GM23338 (cell line): ENCODE measurements at places on chromosomes 7 and 10. TPM values are rescaled to one million over a fixed set of nuclear protein-coding genes. Genes with fewer than 3 reads are reported as not detected.

The MEST gene
- 229 and 230 TPM in 2 replicates for total RNA-seq

The AKR1B15 gene
- total RNA-seq: 0.08 TPM in 1 of 2 replicates, not detected in the other

DNA sequence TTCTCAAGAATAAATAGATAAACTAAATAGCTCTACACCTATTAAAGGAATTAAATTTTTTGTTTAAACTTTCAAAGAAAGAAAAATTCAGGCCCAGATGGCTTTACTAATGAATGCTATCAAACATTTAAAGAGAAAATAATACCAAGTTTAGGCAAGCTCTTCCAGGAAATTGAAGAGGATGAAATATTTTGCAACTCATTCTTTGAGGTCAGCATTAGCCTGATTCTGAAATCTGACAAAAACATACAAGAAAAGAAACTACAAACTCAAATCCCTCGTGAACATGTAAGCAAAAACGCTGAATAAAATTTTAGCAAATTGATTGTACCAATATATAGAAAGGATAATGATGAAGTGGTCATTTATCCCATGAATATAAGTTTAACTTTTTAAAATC, 93.4 kb downstream of the RTKN2 start:
- no peak for DNase-seq
- H3K27ac ChIP-seq: no peak overlapping the region

DNA sequence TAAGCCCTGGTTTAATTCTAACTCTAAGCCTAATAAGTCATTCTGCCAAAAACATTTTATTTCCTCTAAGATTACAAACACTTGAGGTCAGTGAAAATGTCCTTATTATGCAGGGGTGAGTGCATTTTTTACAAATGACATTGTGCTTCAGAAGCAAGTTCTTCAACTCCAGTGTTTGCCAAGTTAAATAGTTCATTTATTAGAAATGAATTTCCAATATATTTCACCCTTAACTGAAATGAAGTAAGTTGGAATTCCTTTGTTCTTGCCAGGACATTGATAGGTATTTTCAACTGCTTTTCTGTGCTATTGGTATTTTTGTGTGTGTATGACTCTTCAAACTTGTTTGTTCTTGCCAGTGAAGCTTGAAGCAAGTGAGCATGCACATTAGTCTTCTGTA, 89.5 kb upstream of the CCDC6 start:
- H3K36me3 ChIP-seq: no peaks in the 10 kb centered on the region
- H3K27me3 ChIP-seq: no peaks in the 10 kb centered on the region
- H3K27ac ChIP-seq: no peak overlapping the region

- no peak overlapping the region for H3K4me3 ChIP-seq
- no peak for DNase-seq
- H3K4me1 ChIP-seq: no peaks in the 10 kb centered on the region
- H3K27me3 ChIP-seq: no peaks in the 10 kb centered on the region
- H3K27ac ChIP-seq: no peak overlapping the region
Observed at GRCh38 chr10:1577373-1577770, 160.0 kb downstream of the ADARB2 start.

GRCh38 chr7:149753375-149754233, 19.8 kb downstream of the ZNF467 start:
- no peak overlapping the region for H3K4me3 ChIP-seq
- no peaks in the 10 kb centered on the region for H3K4me1 ChIP-seq
- no peak overlapping the region for H3K27ac ChIP-seq

GRCh38 chr7:100221231-100221718, 1.5 kb downstream of the PVRIG start:
- H3K36me3 ChIP-seq: no peaks in the 10 kb centered on the region
- DNase-seq: no peak
- no peak overlapping the region for H3K27ac ChIP-seq
- H3K4me1 ChIP-seq: no peaks in the 10 kb centered on the region
- H3K27me3 ChIP-seq: 0 out of 2 replicates have a peak, but pooled peaks cover under 1% of the 10 kb centered on the region
- no peak overlapping the region for H3K4me3 ChIP-seq

- H3K36me3 ChIP-seq: no peaks in the 10 kb centered on the region
- H3K4me3 ChIP-seq: no peak overlapping the region
- no peak for DNase-seq
- H3K27ac ChIP-seq: no peak overlapping the region
- H3K27me3 ChIP-seq: no peaks in the 10 kb centered on the region
Observed at GRCh38 chr10:80075781-80076180, 2.7 kb upstream of the TMEM254 start.

DNA sequence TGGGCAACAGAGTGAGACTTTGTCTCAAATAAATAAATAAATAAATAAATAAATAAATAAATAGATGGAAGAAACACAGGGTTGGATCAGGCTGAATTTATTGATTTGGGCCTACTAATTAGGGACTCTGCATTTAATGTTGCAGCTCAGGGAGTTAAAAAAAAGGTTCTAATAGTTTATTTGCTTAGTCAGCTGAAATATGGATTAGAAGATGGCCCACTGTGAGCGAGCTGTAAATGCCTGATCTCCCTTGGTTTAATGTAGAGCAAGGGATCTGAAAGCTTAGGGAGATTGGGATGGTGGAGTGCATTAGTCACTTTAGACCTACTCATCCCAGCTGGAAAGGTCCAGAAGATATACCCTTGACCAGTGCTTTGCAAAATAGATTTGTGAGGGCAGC, 25.1 kb upstream of the PDIA4 start:
- H3K27ac ChIP-seq: no peak overlapping the region
- H3K36me3 ChIP-seq: no peaks in the 10 kb centered on the region
- no peak for DNase-seq
- no peaks in the 10 kb centered on the region for H3K4me1 ChIP-seq

DNA sequence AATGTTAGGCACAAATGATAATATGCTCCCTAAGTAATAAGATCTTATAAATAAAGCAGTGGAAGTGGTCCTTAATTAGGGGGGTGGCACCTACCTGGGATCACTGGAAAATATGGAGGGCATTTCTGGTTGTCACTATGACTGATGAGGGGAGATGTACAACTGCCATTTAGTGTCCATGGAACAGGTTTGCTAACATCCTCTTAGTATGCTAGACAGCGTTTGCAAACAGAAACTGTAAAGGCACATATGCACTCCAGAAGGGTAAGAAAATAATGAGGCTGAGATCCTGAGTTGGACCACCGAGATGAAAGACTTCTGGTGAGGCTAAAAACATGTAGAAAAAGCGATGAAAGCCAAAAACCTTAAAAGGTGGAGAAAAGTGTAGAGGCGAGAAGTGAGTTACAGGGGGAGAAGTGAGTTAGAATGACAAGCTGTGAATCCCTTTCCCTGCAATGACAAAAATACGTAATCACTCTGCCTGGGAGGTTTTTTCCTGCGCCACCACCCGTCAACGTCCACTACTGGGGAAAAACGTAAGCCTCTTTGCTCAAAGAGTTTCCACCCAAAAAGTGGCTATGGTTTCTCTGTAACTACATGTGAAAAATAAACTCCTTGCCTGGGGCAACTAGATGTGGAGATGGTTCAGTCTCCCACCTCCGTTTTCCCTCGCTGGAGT, 767 bp downstream of the KRIT1 start:
- H3K27me3 ChIP-seq: no peaks in the 10 kb centered on the region
- H3K27ac ChIP-seq: peak overlapping the region; percentile 98

GRCh38 chr10:50740293-50740648, 535 bp downstream of the ASAH2B start:
- peaks cover 3% of the 10 kb centered on the region; the same call in 1 of the 2 replicates for H3K4me1 ChIP-seq
- no peak for DNase-seq
- H3K27me3 ChIP-seq: no peaks in the 10 kb centered on the region
- H3K4me3 ChIP-seq: peak overlapping the region; percentile 83

GRCh38 chr7:28354601-28355402, 57.5 kb upstream of the CREB5 start:
- H3K4me3 ChIP-seq: no peak overlapping the region
- no peak overlapping the region for H3K27ac ChIP-seq
- no peaks in the 10 kb centered on the region for H3K27me3 ChIP-seq
- DNase-seq: peak; percentile 17
- H3K36me3 ChIP-seq: no peaks in the 10 kb centered on the region
- H3K4me1 ChIP-seq: peaks cover 42% of the 10 kb centered on the region

GRCh38 chr7:73565675-73566340, 8.3 kb upstream of the BCL7B start:
- H3K4me3 ChIP-seq: no peak overlapping the region
- no peaks in the 10 kb centered on the region for H3K36me3 ChIP-seq
- DNase-seq: no peak
- H3K4me1 ChIP-seq: no peaks in the 10 kb centered on the region
- H3K27me3 ChIP-seq: no peaks in the 10 kb centered on the region; the same call in 1 of the 2 replicates

- H3K4me1 ChIP-seq: no peaks in the 10 kb centered on the region
- H3K36me3 ChIP-seq: no peaks in the 10 kb centered on the region
- no peak overlapping the region for H3K4me3 ChIP-seq
- no peak for DNase-seq
Observed at GRCh38 chr10:10967029-10967428, 50.6 kb upstream of the CELF2 start.
